ENCODE measurements at places on chromosomes 5 and 9.

- DNase-seq: no peak
Observed at GRCh38 chr5:39542511-39543285, 117.9 kb upstream of the DAB2 start.

DNA sequence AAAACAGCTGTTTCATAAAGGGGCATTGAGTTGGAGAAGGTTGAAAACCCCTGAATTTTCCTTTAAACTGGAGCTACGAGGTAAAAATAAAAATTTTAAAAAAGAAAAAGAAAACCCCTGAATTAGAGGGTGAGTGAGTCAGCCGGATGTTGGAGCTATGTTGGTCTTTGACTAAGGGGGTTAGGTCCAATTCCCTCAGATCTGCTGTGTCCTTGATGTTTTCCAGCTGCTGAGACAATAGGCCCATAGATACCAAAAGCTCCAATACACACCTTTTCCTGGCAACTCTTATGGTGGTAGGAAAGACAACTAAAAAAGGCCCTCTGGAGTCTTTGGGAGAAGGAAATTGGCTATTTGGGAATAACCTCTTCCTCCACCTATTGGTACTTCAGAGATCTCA lies 79.4 kb upstream of the SAP30L start:
- no peak for DNase-seq

DNA sequence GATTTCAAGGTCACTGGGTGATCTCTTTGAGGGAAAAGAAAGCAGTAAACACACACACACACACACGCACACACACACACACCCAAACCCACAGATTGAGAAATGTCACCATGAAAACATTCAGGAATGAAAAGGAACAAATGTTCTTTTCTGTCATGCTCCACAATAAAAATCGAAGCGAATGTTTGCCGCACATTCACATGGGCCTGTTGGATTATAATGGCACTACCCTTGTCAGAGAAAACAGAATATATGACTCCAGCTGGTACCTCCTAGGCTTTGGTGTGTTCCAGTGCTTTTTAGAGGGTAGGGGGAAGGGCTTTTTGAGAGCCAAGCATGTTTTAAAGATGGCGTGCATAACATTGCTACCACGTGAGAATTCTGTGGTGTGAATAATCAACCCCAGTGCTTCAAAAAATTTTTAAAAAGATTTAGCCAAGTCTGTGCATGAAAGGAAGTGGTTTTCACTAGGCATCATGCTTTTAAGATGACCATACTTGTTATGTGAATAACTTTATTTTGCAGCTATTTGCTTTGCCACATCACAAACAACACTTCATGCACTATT lies 120.8 kb upstream of the ZNF608 start:
- DNase-seq: no peak

DNA sequence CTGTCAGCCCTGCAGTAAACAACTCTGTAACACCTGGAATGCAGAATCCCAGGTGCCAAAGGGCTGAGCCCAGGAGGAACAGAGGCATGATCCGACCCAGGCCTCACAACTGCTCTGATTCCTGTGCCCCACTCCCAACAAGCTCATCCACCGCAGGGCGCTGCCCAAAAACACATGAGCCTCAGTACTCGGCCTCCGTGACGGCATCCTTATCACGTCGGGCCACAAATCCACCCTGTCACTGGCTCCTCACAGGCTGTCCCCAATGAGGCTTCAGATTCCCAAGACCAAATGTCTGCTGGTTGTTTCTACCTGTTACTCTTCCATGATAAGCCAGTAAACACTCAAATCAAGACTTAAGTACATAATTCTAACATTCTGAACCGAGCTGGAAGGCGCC lies 15.2 kb downstream of the QSOX2 start:
- no peak for DNase-seq

DNA sequence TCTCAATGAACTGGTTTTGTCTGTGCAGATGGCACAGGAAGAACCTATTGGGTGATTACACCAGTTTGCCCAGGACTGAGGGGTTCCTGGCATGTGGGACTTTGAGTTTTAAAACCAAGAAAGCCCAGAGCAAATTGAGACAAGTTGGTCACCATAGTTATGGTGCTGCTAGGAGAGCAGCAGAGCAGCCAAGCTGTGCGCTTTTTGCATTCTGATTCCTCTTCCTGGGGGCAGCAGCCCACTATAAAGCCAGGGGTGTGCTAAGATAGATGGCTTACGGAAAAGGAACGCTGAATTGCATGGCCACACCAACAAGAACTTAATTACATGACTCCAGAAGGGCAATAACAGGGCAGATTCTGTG lies 49.7 kb downstream of the TIMD4 start:
- no peak for DNase-seq

- DNase-seq: no peak
Observed at GRCh38 chr5:128085413-128085812, 1.8 kb downstream of the SLC12A2 start.

DNA sequence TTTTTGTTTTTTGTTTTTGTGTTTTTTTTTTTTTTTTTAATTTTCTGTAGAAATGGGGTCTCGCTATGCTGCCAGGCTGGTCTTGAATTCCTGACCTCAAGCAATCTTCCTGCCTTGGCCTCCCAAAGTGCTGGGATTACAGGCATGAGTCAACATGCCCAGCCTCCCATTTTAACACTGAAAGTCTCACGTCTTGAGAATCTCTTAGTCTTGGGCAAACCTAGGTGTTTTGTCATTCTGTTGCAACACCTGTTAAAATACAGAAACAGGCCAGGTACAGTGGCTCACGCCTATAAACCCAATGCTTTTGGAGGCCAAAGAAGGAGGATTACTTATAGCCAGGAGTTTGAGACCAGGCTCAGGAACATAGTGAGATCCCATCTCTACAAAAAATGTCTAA lies 599.0 kb downstream of the TLR4 start:
- no peak for DNase-seq

- no peak for DNase-seq
Observed at GRCh38 chr5:150585781-150586341, 54.6 kb upstream of the SYNPO start.

- no peak for DNase-seq
Observed at GRCh38 chr5:103889500-103890209, 327.1 kb upstream of the NUDT12 start.

DNA sequence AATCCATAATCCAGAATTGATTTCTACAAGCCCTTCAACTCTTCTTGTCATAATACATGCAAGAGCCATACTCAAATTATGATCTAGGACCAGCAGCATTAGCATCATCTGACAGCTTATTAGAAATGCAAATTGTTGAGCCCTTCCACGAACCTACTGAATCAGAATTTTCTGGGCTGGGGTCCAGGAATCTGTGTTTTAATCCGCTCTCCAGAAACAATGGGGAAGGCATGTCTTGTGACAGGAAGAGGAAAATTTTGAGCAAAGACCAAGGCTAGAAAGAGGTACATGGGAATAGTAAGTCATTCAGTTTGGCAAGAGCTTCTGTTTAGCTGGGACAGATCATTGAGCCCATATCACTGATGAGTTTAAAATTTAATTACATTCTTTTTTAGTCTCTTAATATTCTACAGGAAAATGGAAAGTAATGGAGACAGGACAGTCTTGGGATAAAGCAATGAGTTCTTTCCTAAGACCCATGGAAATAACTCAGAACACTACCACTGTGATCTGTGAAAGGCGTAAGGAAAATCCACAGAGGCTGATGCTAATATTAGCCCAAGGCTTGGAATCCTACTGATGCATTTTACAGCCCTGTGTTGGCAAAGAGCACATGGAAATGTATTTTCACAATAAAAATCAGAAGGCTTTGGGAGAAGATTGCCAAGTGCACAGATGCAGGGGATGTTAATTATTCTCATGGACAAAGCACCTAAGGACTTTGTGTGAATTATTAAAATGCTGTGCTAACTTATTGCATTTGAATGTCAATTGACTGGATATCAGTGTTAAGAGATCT lies 73.7 kb upstream of the STK32A start:
- no peak for DNase-seq

- DNase-seq: no peak
Observed at GRCh38 chr9:38385896-38386295, 6.6 kb upstream of the ALDH1B1 start.

- DNase-seq: no peak
Observed at GRCh38 chr9:95084254-95084934, 233.1 kb downstream of the FANCC start.

DNA sequence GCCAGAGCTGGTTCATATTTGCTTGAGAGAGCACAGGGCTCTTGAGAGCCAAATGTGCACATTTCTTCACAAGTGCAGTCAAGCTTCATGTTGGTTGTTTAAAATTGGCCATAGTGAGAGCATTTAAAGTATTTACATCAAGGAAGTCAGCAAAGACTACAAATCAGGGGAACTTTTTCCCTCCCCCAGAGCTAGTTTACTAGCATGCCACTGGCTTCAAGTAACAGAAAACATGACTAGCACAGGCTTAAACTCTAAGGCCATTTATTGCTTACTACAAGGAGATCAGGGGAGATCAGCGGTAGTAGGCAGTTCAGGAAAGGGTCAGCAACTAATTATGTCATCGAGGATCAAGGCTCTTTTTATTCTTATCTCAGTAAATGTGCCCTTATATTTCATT lies 11.0 kb upstream of the CCDC171 start:
- DNase-seq: no peak

DNA sequence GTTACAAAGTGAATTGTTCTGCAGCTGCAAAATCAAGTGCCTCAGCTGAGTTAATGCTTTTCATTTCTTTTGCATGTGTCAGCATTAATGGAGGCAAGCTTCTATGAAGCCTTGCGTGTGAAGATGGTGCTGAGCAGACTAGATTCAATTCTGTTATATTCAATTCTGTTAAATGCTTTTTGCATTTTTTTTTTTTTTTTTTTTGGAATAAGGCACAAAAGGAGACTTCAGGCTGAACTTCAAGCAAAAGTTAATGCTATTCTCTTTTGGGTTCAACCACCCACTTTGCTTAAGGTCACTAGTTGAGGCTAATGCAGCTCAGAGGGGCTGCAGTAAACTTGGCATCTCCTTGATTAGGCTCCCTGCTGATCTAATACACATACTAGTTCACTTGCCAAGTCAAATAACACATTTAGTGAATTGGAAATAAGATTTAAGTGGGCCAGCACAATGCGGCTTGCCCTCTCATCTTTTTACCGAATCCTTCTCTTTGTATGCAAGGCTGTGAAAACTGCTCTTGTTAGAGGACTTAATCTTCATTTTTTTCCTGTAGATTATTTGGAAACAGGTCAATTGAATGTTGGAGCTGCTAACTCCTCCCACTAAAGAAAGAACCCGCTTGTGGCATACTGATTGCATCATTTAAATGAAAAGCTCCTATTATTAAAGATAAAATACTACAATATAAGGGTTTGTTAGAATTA lies 1020.2 kb downstream of the NR2F1-AS1 start:
- no peak for DNase-seq

- DNase-seq: no peak
Observed at GRCh38 chr9:119074017-119074416, 295.2 kb downstream of the BRINP1 start.

GRCh38 chr9:74573640-74574191 lies 76.6 kb downstream of the RORB start:
- DNase-seq: no peak

GRCh38 chr5:94024101-94024500 lies 282.7 kb upstream of the POU5F2 start:
- no peak for DNase-seq

DNA sequence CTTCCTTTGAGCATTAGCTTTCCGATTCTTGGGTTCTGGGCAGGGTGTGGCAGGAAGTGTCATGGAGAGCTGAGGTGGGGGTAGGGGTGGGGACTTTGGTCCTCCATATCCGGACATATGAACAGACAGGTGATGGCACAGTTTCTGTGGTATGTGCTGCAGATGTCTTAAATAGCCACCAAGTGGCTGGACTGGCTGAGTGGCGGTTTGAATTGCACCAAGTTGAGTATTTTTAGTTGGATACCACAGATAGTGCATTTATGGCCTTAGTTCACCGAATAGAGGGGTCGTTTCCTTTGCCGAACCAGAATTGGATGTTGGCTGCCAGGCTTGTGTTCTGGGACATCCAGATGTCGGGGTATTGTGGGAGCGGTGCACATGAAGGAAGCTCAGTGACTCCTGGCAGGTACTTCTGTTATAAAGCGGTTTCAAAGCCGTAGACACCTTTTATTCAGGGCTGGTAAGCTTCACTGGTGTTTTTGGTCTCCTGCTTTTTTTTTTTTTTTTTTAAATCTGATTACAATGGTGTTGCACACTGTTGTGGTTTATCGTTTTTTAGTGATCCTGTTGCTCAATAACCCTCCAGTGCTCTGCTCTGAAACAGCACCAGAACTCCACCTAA lies 15.1 kb upstream of the TNFAIP8 start:
- peak; percentile 33 for DNase-seq

GRCh38 chr5:38307845-38308244 lies 49.5 kb downstream of the EGFLAM start:
- DNase-seq: no peak

- DNase-seq: no peak
Observed at GRCh38 chr5:167242701-167243100, 1048.7 kb upstream of the WWC1 start.

DNA sequence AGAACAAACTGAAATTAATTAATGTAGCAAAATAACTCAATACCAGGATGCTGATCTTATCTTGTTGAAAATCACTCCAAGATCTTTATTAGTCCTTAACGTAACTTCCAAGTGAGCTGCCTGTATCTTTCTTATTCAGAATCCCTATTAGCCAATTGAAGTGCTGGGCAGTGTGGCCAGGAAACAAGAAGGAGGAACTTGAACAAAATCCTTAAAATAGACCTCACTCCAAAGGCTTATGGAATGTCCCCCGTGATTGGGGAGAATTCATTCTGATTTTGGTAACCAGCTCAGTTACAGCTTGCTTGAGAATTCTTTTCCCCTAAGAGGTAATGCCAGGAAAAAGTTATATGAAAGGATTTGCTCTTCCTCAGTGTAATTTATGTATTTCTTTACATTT lies 171.0 kb downstream of the DEPDC1B start:
- no peak for DNase-seq

GRCh38 chr5:180367300-180367699 lies 14.2 kb upstream of the GFPT2 start:
- DNase-seq: no peak

DNA sequence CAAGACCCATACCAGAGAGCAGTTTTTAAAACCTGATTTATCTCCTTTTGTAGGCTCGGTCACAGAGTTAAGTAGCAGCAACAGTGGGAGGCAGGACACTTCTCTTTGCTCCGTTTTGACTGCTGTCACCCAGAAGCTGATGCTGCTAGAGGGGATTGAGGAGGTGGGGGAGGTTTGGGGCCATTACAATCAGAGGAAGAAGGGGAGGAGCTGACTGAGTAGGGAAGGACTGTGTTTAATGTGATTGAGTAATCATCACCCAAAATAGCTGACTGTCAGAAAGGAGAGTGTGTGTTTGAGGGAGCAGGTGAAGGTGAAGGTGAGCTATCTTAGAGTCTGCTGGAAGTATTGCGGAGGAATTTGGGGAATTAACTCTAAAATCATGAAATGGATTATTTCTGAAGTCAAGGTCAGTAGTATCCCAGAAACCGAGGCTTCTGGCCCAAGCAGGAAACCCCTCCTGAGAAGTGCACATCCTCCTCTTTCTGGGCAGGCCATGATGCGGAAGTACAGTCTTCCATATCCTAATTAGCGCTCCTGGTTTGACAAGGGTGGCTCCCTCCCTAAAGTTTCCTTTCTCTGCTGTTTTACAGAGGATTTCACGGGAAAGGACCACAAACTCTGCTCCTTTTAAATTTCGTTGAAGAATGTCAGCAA lies 214.9 kb downstream of the PLK2 start:
- DNase-seq: no peak

GRCh38 chr9:129059796-129060785 lies 20.8 kb upstream of the DOLPP1 start:
- no peak for DNase-seq

GRCh38 chr9:75001719-75002421 lies 26.2 kb downstream of the CARNMT1 start:
- no peak for DNase-seq

All from T follicular helper cell (primary cell).